ENCODE measurements at places on chromosomes 4 and X.

DNA sequence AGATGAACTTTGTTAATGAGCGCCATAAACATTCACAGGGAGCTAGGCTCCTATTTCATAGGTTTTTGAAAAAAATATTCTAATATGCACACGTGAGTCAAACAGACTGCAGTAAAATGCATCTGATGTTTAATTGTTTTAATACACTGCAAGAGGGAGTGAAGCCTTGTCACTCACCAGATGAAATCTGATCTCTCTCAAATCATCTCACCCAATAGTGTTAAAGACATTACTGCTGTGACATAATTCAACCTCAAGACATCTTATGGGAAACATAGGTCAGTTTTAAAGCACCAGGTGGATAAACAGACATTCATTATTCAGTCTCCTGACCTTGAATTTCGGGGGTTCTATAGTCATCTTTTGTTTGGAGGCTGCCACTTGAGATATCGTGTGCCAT, 148.3 kb downstream of the MAML3 start:
- no peak for DNase-seq

DNA sequence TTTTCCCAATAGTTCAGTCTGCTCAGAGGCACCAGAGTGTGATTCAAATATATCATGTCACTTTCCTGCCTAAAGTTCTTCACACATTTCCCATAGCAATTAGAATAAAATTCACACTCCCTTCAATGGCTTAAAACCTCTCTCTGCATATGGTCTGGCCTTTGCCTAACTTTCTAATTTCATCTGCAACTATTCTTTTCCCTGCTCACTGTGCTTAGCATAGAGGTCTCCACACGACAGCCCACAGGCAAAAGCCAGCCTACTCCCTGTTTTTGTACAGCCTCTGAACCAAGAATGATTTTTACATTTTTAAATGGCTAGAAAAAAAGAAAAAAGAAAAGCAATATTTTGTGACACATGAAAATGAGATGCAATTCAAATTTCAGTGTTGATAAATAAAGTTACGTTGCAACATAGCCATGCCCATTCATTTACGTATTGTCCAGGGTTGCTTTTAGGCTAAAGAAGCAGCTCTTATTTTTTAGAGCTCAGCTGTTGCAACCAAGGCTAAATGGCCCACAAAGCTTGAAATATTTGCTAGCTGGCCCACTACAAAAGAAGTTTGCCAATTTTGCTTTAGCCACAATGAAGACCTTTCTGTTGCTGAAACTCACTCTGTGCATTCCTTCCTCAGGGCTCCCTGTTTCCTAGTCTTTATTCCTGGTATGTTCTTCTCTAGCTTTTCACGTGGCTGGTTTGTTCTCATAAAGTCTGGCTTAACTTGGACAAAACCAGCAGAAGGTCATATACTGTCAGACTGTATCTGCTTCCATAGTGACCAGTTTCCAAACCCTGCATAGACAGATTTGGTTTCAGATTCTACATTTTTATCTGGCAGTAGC, 26.6 kb upstream of the IRF2 start:
- no peak for DNase-seq

DNA sequence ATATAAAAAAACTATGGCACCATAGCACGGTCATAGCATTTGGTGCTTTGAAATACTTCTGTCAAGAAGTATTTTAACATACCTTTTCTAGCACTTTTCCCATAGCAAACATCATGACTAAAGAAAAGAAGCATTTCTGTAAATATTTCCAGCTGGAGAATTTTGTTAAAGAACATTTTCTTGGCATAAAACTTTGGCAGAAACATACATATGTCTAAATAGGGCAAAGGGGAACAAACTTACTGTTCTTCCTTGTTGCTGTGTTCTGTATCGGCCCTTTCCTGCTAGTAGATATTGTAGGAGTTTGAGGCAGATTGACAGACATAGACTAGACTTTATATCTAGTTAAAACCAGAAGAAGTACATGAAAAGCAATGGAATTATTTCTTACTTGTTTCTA, 2368.5 kb downstream of the PCDH7 start:
- DNase-seq, result no peak

DNA sequence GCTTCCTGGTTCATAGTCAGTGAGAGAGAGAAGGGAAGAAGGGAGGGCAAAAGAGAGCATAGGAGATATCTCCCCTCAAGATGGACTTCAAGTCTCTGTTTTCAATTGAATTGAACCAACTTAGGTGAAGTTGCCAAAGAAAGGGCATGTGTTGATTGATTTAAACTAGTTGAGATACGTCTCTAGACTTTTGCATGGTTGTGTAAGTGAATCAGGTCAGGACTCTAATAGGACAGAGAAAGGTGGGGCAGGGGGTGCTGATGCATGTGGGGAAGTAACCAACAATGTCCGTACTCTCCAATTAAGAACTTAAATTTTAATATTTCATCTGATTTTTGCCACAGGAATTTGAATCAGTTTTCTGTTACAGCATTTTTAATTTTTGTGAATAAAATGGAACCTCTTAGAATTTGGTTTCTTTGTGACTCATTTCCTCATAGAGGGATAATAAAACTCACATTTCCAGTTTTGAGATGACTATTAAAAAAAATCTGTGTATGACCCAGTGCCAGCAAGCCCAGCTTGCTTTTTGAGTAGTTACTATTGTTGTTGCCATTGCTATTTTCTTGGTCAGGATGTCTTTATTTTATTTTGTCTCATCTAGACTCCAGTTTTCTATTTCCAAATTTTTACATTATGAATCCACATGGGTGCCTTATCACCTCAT, 37.3 kb downstream of the SLIT2 start:
- no peak for DNase-seq

- DNase-seq, result no peak
These were observed 263.0 kb upstream of the ZFP42 start for GRCh38 chr4:187732524-187732923.

DNA sequence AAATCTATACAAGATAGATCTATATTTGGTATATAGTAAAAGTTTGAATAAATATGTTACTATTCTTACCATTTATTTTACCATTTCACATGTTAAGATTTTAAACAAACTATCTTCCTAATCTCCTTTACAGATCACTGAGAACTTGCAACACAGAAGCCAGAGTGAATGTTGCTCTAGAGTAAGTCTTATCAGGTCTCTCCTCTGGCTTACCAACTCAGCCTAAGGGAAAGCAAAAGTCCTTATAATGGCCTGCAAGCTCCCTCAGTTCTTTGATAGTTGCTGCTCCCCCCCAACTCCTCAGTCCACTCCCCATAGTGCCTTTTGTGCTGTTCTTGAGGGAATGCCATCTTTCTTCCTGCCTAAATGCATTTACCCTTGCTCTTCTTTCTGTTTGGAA, 25.7 kb upstream of the SLC7A11 start:
- no peak for DNase-seq

DNA sequence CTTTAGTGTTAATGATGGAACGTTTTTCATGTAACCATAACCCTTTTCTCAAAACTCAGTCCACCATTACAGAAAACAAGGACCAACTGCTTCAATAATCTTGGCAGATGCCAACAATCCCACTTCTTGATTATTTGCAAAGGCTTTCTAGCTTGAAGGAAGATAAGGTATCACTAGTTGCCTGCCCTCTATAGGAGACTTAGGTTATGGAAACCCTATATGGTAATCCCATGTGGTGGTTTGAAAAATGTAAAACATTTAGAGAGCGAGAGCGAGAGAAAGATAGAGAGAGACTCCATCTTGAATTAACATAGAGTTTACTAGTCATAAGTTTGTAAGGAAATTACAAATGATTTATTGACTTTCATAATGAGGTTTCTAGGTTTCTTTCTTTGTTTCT, 1627.5 kb upstream of the TENM3 start:
- DNase-seq, result no peak

GRCh38 chr4:55396308-55397125, 760 bp downstream of the TMEM165 start:
- peak; percentile 16 for DNase-seq

GRCh38 chrX:28651186-28651585, 63.9 kb downstream of the IL1RAPL1 start:
- DNase-seq, result no peak

DNA sequence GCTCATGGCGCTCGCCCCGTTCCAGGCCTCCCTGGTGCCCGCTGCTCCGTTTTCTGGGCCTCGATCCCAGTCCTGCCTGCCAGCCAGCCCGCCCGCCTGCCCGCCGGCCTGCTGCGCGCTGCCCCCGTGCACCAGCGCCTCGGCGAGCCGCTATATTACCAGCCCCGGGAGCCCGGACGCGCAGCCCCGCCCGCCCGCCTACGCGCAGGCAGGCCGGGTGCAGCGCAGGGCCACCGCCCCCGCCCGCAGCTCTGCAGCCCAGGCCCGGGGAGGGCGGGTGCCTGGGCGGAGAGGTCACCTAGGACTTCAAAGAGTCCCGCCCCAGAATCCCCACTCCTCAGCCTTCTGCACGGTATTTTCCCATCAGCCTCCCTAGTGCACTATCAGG, at the start of gene MAOB:
Gene MAOB, minus strand, starts transcription at position 157 of the 388 bp plus-strand sequence. Its CDS starts 151 bp downstream, at position 6.
- DNase-seq, result peak; percentile 4

DNA sequence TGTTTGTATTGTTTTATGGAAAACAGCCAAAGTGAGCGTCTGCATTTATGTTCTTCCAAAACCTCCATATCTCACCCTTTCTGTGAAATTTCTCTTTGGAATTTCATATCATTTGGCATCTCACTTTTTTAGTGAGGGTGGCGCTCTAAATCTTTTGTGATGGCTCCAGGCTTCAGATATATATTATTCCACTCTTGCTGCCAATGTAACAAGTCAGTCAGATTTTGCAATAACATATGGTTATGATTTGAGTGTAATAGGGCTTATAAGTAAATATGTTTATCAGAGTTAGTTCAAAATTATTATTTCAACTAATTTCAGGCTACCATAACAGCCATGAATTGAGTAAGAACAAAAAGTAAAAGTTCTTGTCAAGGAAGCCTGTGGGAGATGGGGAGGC, 314.7 kb downstream of the PDGFC start:
- no peak for DNase-seq

DNA sequence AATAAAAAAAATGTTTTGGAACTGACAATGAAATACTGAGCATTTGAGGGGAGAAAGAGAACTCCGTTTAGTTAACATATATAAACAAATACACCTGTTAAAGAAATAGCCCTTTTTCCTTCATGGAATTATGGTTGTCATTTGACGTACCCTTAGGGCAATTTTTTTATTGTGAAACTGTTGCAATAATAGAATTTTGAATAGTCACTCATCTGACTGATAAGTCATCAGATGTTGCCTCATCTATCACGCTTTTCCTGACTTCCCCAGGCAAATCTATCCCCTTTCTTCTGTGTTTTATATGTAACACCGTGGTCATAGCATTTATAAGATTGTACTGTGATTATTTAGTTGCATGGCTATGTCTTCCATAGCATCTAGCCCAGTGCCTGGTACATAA, 69.0 kb upstream of the HDAC8 start:
- DNase-seq, result no peak

DNA sequence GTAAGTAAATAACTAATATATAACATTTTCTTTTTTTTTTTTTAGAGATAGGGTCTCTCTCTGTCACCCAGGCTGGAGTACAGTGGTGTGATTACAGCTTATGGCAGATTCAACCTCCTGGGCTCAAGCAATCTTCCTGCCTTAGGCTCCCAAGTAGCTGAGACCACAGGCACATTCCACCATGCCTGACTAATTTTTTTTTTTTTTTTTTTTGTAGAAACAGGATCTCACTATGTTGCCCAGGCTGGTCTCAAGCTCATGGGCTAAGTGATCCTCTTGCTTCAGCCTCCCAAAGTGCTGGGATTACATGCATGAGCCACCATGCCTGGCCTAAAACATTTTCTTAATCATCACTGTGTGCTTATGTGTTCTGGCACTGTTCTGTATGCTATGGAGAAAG, 32.8 kb downstream of the MGARP start:
- DNase-seq, result no peak

DNA sequence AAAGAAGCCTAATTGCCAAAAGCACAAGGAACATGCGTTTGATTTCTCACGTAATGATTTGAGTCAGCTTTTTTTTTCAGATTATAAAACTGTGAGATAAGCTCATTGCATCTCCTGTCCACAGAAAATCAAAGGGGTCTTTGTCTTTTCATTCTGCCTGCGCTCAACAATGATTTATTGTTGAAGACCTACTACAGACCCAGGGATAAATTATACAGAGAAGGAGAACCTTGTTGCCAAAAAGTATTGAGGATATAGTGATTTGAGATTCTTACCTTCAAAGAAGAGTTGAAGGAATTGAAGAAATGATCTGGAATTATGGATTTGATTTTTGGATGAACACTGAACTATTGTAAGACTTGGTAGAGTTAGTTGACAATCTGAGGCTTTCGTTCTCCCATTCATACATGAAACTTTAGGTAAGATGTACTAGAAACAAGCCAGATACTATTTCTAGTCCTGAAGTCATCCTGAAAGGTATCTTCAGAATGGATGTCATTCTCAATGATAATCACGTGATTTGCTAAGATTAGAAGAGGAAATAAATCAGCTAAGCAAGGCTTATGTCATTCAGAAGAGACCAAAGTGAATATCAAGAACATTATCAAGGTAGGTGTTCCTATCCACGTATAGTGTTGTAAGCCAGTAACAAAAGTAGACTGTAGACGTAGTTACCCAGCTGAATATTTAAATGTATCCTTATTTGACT, 71.1 kb upstream of the SCOC start:
- DNase-seq, result no peak

DNA sequence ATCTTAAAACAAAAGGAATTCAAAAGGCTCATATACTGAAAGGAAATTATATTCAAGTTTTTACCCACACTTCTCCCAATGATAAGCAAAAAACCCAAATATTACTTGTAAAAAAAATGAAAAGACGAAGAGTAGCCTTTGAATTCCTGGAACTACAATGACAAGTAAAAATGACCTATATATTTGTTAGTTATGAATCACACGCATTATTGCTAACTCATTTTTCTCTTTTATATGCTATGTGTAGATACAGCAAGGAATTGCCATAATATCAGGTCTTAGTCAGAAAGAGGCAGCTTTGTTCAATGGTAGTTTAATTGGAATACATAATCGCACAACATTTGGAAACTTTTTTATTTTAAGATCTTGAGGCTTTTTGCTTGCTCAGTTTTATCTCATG, 22.7 kb upstream of the ASB5 start:
- no peak for DNase-seq

- no peak for DNase-seq
These were observed 126.3 kb downstream of the MID1IP1 start for GRCh38 chrX:38927592-38927991.

GRCh38 chr4:3387943-3388361, 53.8 kb upstream of the HGFAC start:
- no peak for DNase-seq

DNA sequence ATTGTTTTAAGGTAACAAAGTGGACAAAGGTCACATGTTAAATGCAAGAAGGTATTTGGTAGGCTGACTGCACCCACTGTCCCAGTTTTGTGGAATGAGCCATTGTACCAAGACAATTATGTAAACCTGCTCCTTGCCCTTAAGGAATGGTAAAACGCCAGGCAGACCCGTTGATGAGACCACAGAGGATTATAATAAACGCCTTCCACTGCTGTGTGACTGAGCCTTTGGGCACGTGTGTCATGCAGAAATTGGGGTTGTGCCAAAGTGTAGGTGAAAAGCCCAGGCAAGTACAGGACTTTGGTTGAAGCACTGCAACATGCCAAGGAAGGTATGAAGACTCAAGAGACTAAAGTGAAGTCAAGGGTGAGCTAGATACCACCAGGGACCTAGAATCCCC, 59.7 kb downstream of the LRRC66 start:
- DNase-seq, result no peak
